ENCODE measurements at places on chromosomes 3 and 15.

DNA sequence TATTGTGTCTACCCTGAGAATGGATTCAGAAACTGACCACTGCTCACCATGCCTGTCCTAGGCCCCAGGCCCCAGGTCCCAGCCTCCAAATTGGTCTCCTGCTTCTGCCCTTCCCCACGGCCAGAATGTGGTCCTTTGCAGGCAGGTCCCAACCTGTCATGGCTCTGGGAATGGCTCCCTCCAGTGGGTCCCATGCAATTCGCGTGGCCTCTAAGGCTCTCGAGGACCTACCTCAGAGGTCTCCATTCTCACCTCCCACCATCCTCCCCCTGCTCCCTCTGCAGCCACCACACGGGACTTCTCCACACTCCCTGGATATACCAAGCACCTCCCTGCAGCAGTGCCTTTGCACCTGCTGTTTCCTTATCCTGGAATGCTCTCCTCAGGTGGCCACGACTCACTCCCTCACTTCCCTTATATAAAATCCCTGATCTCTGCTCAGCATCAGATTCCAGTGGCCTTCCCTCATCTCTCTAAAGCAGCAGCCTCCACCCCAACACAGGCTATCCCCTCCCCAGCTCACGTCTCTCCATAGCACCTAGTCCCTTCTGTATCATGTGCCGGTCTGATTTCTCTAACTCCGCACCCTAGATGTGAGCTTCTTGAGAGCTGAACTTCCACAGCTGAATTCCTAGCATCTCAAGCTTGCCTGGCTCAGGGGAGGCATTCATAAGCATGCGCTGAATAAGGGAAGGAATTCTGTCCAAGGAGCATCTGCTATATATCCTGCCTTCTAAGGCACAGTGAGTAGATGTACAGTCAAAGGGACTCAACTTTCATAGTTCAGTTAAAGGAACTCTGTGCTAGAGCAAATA lies 56.9 kb downstream of the ARRDC4 start:
- no peak for DNase-seq

DNA sequence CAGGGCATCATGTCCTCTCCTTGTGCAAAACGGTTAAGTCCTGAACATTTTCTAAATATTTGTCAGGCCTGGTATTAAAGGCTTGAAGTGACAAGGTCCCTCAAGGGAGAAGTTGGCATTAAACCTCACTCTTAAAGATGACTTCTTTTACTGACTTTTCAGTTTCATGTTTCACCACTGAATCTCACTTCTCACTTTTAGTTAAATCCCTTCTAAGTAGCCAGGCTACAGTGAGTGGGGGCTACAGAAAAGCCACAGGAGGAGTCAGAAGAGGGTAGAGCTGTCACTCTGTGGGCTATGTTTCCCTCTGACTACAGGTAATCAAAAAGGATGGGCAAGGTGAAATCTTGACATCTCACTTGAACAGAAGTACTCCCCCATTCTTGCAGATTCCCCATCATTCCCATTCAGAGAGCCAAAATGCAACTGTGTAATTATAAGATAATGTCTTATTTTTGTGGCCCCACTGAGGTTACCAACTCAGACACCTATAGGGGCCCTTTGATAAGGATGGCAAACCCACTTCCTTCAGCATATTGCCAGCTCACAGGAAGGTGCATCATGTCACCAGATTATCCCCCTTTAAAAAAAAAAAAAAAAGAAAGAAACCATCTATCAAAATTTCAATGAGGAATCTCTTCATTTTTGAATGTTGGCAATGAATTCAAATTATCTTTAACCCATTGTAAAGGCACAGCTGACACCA lies 790.1 kb upstream of the CFAP20DC start:
- DNase-seq, result no peak

GRCh38 chr3:151091685-151092345 lies 6.4 kb downstream of the MED12L start:
- DNase-seq, result no peak

DNA sequence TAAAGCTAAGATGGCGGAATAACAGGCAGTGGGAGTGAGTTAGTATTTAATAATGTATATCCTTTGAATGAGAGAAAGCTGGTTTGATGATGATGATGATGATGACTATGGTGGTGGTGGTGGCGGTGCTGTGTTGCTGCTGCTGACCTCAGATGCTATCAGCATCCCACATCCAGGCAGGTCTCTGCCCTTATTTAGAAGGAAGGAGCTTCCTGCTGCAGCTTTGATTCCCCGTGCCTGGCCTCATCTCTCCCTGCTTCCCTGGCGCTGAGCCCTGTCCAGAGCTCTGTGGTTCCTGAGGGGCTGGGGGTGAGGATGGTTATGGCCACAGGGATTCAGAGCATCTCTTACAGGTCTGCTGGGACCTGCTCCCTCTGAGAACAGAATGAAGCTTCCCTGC lies 73.1 kb downstream of the RAB11A start:
- DNase-seq, result no peak

GRCh38 chr3:97662762-97663161 lies 101.8 kb upstream of the ARL6 start:
- no peak for DNase-seq

GRCh38 chr15:56356616-56357015 lies 8.6 kb upstream of the TEX9 start:
- DNase-seq, result peak; percentile 17

DNA sequence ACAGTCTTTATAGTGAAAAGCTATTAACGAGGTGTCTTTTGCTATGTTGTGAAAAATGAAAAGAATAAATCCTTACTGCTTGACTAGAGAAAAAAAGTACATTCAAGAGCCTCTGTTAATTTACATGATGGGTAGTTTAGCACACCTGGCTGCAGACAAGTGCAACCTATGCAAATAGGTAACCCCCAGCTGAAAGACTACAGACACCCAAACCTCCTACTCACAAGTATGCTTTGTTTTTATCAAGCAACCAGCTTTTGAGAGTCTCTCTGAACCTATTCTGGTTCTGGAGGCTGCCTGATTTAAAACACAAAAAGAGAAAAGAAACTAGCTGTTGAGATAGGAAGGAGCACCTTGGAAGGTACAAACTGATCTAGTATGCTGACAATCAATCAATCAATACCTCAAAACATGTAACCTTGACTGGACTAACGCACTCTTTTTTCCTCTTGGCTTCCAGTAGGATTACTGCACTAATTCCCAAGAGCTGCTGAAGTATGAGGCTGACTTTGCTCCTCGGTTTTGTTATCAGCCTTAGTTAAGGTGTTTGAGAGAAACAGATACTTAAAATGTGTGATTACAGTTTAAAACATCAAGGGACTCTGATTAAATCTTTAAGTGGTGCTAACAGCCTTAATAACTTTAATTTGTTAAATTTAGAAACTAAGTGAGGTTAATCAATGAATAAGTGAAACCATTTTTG lies 63.6 kb downstream of the OSBPL10 start:
- no peak for DNase-seq

- no peak for DNase-seq
Measured at GRCh38 chr15:89385596-89386331, 51.1 kb upstream of the POLG start.

DNA sequence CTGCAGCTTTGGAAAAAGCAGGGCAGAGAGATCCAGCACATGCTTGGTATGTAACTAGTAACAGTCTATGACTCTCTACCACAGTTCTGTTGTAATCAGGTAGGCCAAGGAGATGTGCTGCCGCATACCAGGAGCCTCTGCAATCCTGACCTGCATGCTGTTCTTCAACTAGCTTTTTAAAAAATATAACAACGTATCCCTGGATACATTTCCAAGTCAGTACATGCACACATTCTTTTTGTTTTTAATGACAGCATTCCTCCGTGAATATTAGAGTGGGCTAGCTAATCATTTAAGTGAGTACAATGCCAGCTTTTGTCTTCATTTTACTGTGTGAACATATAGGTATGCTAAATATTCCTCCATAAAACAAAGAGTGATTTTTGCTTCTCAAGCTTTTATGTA lies 437.8 kb downstream of the RBMS3 start:
- no peak for DNase-seq

- DNase-seq, result no peak
Measured at GRCh38 chr3:188006726-188007393, 147.1 kb upstream of the LPP start.

- no peak for DNase-seq
Measured at GRCh38 chr3:14845180-14845579, 26.4 kb downstream of the FGD5 start.

DNA sequence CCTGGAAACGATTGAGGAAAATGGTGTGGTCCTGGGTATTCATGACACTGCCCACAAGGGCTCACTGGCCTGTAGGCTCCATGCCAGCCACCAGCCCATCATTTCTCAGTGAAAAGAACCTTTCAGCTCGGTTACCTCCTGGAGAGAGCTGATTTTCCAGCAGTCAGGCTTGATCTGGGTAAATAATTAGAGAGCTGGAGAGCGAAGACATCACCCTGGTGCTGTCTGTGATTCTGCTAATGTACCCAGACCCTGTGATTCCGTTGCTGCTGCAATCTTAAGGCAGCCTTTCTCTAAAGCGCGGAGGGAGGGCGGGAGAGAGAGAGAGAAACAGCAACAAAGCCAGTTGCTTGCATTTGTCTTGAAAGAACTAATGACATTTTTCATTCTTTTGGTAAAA lies 221.9 kb upstream of the TOPAZ1 start:
- no peak for DNase-seq

GRCh38 chr3:43442872-43443395 lies 156.6 kb downstream of the SNRK start:
- no peak for DNase-seq

GRCh38 chr15:97817276-97817890 lies 143.1 kb upstream of the ARRDC4 start:
- no peak for DNase-seq

- no peak for DNase-seq
Measured at GRCh38 chr3:157369727-157370421, 66.8 kb upstream of the PTX3 start.

GRCh38 chr15:92569778-92570177 lies 85.8 kb downstream of the FAM174B start:
- DNase-seq, result no peak

- DNase-seq, result no peak
Measured at GRCh38 chr15:90396321-90396720, 8.3 kb downstream of the IQGAP1 start.

DNA sequence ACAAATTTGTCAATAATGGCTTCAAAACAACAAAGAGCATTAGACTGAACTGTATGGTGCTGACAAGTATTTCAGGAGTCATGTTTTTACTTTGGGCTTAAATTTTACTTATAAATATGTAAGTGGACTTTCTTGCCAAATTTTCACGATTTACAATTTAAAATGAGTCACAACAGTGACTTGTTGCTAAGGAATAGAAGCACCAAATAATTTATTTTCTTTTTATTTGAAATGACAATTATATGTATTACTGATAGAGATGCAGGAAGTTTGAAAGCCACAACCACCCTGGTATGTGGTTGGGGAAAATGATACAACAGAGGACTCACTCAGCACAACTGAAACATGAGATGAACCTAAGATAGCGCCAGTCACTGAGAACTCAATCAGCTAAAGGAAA lies 90.3 kb downstream of the FMN1 start:
- DNase-seq, result peak; percentile 56

- peak; percentile 86 for DNase-seq
Measured at GRCh38 chr3:123749711-123750110, 134.4 kb downstream of the MYLK start.

DNA sequence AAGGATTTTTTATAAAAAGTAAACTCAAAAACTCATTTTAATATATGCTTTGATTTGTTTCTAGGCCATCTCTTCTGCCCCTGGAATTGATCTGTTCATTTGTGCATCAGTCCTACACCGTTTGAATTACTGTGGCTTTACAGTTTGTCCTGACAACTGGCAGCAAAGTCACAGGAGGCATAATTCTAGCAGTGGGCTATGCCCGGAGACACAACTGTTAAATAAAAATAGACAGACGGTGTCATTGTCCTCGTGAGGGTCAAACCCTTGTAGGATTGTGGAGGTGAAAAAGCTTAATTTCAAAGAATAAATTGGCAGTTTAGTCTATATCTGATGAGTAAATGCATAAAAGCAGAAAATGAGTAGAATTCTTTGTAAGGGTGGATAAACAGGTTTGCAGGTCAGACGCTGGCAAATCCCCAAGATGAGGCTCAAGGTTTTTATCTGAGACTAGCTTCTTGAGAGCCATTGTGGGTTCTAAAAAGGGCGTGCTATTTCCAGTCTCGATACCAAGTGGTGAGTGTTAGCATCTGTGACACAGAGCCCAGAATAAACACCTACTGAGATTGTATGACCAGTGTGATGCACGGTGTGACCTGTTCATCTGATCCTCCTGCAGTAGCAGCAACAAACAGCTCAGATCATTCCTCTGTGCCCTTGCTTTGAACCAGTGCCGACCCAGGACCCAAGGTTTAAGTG lies 51.5 kb upstream of the SLCO3A1 start:
- no peak for DNase-seq

GRCh38 chr3:106371971-106372805 lies 503.4 kb upstream of the CBLB start:
- no peak for DNase-seq

DNA sequence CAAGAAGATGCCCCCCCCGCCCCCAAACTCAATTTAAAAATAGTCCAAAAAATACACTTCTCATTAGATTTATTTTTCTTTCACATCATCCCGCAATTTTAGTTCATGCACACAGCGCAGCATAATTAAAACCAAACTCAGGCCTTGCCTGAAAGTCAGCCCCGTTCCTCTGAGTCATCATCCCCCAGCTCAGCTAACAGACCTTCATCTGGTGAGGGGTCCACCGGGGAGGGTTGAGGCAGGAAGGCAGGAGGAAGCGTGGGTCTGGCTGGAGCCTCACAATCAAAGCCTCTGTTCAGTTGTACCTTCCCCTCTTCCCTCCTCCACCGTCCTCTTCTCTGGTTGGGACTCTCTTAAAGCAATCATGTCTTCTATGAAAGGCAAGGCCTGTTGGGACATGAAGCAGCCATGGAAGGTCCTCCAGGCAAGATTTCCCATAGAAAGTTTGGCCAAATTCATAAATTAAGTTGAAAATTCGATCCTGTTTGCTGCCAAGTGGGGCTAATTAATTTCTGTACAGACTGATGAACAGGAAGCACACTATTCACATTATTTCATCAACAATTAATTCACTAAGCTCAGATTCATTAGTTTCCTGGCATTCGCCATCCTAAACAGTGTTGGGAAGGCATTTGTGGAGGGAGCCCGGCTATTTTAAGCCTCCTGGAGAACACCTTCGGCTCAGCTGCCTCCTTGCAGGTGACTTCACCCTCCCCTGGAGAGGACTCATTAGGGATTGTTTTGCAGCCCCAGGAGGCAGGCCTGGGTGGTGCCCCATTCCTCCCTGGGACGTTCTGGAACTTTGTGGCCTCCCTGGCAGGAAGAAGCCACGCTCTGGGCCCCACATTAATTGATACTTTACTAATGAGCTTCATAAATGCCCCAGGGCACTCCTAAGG lies 72.3 kb upstream of the BNC1 start:
- DNase-seq, result no peak

- DNase-seq, result no peak
Measured at GRCh38 chr3:83034806-83035703, 1273.6 kb upstream of the GBE1 start.

DNA sequence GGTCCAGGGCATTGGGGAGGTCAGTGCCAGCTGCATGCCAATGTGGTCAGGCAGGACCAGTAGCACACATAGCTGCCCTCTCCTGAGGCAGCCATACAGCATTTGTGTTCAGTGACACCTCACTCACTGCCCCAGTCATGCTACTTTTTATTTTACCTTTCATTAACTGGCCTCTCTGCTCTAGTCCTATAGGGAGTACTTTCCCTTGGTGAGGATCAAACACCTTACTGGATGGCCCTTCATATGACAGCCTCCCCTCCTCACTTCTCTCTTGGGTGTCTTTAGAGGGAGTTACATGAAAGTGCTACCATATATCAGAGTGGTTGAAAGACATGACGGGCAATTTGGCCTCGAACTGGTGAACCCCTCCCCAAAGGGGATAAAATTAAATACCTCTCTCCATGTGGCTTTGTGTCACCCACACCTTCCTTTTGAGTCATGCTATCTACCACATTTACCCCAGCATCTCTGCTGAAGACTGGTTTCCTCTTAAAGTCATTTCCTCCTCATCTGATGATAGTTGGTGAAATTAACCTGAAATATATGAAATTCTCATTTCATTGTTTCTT lies 17.6 kb downstream of the RLBP1 start:
- DNase-seq, result no peak
